ENCODE measurements at places on chromosomes 16 and 17. TPM values are rescaled to one million over a fixed set of nuclear protein-coding genes. Genes with fewer than 3 reads are reported as not detected.
A peak's percentile ranks its signal among the peaks of the same experiment; 100 is the strongest.

DNA sequence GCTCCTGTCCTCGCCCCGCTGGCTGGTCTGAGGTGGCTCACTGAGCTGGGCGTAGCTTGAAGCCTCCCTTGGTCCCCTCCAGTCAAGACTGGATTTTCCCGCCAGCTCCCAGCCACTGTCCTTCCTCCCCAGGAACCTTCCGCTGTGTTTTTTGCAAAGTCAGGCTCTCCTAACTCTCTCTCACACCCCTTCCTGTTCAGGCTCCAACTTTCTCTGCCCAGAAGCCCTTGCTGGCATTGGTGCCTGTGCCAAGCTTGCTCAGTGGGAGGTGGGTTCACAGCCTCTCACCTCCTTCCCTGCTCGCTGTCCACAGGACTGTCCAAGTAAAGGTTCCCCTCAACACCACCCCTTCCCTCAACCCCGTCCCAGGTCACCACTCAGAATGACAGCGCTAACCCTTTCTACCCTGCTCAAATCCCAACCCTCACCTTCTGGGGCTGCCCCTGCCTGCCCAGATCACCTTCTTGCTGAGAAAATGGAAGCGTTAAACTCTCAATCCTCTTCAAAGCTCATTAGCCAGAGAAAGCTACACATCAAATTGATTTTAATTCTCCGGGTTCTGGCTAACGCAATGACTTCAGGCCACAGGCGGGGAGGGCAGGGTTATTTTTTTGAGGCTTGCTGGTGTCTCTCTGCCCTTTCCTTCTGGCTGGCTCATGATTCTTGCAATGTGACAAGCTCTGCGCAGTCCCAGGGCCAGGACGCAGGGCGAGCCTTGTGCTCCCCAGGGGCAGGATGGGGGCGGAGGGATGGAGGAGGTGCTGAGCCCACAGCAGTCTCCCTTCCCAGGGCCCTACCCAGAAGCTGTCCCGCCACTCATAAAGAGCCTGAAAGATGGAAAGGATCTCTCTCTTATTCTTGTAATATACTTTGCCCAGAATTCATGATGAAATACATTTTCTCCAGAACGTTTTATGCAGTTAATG lies 357.2 kb upstream of the TNRC6C start:
- DNase-seq: peak; percentile 94

Gene RNF40
- total RNA-seq: 66.3 TPM

GRCh38 chr17:39640591-39641031 lies 3.7 kb downstream of the STARD3 start:
- no peak for DNase-seq

Gene ZNF319
- 17.5 TPM for total RNA-seq

- DNase-seq: no peak
Measured at GRCh38 chr17:64460955-64461354, 12.0 kb downstream of the MILR1 start.

Gene NPIPA7
- not detected for total RNA-seq

DNA sequence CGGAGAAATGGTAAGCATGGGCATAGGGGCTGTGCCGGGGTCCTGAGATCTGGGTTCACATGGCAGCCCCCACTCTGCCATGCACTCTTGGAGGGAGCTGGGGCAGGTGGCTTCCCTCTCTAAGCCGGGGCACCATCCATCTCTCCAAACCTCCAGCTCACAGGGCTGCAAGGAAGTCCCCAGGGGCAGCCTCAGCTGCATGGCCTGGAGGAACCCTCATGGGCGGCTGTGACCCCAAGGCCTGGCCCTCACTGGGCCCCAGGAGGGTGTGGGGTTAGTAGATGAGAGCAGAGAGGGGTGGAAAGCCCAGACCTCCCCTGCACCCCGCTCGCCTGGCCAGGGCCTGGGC lies 2.6 kb downstream of the CTRB2 start:
- no peak for DNase-seq

DNA sequence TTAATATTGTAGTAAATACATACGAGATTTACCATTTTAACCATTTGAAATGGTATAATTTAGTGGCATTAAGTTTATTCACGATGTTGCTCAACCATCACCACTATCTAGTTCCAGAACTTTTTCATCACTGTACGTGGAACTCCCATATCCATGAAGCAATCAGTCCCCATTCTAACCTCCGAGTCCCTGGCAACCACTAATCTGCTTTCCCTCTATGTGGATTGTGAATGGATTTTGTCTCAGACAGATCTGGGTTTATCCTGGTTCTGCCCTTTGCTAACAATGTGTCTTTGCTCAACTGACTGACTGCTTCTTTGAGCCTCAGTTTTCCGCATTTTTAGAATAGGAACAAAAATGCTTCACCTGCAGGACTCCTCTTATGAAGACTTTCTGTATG lies 51.4 kb downstream of the TANGO6 start:
- no peak for DNase-seq

DNA sequence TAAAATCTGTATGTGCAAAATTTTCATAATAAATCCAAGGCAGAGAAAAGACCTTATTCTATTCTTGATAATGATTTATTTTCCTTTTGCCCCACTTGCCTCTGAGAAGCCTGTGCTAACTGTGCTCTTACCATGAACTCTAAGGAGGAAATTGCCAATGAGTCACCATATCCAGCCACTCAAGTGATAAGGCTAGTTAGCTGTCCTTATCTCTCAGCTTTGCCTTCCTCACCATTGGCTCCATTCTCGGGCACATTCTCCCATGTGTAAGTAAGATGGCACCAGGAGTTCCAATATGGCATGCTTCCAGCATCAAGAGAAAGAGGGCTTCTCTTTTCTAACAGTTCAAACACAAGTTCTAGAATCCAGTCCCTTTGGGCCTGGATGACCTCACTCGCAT lies 142.4 kb downstream of the TOX3 start:
- no peak for DNase-seq

- no peak for DNase-seq
Measured at GRCh38 chr17:73613271-73614233, 30.7 kb downstream of the SDK2 start.

GRCh38 chr16:80233097-80233835 lies 307.5 kb upstream of the DYNLRB2 start:
- no peak for DNase-seq

DNA sequence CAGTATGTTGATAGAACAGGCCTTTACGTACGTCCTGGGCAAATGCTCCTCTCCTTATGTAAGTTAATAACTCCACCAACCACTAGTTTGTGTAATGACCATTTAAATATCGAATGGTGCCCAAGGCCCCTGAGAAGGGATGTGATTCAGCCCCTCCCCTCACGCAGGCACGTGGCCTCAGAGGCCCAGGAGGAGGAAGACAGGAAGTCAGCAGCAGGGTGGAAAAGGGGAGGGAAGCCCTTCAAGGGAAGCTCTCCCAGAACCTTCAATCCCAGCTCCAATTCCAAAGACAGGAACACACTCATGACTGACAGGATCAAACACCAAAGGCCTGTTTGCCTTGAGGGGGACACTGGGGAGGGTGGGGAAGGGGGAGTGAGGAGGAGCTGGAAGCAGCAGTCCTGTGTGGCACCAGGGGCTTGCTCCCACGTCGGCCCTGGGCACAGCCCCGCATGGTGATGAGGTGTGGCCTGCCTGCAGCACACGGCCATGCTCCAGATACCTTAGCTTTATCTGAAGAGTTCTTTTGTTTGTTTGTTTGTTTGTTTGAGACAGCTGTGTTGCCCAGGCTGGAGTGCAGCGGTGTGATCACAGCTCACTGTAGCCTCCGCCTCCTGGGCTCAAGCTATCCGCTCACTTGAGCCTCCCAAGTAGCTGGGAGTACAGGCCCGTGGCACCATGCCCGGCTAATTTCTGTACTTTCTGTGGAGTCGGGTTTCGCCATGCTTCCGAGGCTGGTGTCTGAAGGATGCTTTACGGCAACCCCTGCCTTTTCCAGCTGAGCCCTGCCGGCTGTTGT lies 105.0 kb downstream of the ZNF778 start:
- no peak for DNase-seq

Gene ITGA2B
- not detected for total RNA-seq

DNA sequence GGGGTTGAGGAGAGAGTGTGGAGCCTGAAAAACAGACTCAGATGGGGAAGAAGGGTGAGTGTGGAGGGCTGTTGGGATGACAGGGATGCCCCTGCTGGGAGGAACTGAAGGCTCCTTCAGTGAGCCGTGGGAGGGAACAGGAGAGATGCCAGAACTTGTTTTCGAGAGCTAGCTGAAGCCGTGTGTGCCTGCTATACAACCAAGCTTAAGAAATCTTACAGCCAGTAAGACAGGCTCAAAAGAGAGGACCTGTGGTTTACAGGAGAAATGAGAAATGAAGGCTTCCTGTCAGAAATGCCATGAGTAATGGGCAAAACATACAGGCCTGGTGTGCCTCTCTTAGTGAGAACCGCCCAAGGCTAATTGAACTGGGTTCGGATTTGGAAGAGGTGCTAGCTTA lies 99.6 kb downstream of the SPACA3 start:
- DNase-seq: no peak

Gene CLDN7
- not detected for total RNA-seq

DNA sequence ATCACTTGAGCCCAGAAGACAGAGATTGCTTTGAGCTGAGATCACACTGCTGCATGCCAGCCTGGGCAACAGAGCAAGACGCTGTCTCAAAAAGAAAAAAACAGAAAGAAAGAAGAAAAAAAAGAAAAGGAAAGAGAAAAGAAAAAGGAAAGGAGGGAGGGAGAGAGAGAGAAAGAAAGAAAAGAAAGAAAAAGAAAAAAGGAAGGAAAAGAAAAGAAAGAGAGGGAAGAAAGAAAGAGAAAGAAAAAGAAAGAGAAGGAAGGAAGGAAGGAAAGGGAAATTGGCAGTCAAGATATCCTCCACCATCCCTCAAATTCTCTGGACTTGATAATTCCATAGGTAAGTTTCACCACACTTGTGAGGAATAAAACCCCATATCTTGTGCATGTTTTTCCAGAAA lies 71.4 kb upstream of the WSB1 start:
- DNase-seq: no peak

GRCh38 chr16:56836410-56837230 lies 28.4 kb upstream of the SLC12A3 start:
- DNase-seq: no peak

- DNase-seq: peak; percentile 95
Measured at GRCh38 chr17:8118769-8119580, 661 bp upstream of the ALOXE3 start.

Gene KIF2B
- not detected for total RNA-seq

DNA sequence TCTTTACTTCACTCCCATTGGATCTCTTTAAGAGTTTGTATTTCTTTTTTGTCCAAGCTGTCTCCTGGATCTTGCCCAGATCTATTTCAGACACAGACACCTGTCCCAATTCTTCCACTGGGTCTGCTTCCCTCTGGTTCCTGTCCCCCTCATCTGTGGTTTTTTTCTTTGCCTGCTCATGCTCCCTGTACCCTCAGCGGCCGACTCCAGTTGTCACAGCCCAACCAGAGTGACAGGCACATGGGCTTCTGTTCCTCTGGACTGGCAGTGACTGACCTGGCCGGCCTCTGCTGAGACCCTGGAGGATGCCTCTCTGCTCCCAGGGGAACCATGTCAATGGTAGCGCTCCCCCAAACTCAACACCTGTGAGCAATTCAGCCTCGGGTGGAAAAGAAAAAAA lies 142.6 kb downstream of the WSCD1 start:
- no peak for DNase-seq

DNA sequence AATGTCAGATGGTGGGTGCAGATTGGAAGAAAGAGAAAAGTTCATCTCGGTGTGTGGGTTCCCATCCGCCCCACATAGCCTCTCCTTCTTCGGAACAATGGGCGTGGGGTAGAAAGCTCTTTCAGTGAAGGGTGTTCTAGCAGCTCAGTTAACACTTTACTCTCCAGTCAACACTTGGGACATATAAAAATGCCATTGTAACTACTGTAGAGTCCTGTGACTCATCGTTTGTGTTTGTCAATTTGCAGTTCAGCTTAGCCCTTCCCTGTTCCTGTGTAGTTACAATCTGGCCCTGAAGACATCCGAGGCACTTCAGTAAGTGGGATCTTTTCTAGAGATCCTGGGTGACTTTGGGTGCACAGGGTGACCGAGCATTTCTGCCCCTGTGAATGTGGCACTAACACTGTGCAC lies 11.5 kb upstream of the CLEC18C start:
- no peak for DNase-seq

- peak; percentile 49 for DNase-seq
Measured at GRCh38 chr16:56657555-56658326, at the start of gene MT1F. TSS of gene MT1F (plus strand) at chr16:56657959. CDS start at chr16:56658059, 100 bp downstream.

- DNase-seq: peak; percentile 90
Measured at GRCh38 chr17:81636505-81637288, at the start of the genes NPLOC4 and TSPAN10. TSS of gene NPLOC4 (minus strand) at chr17:81637112. CDS start at chr17:81636930, 182 bp downstream. TSS of gene TSPAN10 (plus strand) at chr17:81637196. CDS start at chr17:81642413, 5,217 bp downstream.

Gene KRTAP17-1
- not detected for total RNA-seq

Gene OR3A2
- total RNA-seq: not detected

DNA sequence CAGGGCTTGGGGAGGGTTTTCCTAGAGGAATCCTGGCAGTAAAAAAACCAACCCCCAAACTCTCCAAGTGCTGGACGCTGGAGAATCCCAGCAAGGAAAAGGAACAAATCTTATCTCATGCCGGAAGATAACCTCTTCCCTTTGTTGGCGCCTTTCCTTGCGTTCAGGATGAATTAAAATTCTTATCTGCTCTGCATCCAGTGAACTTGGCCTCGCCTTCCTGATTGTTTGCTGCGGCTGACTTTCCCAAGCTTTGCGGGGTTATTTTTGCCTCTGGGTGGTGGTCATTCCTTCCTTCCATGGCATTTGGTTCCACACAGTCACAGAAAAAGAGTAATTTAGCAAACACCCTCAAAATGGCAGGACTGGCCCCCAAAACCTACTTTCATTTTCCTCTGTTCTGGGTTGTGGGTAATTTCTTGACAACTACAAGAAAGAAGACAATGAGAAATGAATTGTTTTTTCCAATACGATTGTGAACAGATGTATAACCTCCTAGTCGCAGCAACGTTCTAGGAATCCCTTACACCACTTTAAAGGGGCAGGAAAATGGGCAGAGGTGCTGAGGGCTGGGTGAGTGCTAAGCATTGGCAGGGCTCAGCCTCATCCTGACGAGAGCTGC lies 77.8 kb downstream of the MRC2 start:
- no peak for DNase-seq

Gene CMTM2
- not detected for total RNA-seq

Gene CA5A
- total RNA-seq: not detected

DNA sequence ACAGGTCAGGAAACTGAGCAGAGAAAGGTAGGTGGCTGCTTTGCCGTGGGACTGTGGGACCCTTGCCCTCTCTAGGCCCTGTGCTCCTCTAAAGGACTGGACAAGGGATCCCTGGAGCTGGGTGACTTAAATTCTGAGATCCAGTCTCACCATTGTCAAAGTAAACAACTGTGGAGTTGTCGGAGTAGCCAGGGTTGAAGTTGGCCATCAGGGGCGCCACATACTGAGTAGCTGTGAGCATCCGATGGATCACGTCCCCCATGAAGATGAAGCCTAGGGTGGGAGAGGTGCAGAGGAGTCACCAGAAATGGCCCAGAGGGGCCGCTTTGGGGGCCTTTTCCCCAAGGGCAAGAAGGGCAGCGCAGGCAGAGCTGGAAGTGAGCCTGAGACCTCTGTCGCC lies 43.5 kb downstream of the PLXDC1 start:
- no peak for DNase-seq
